ENCODE measurements at places on chromosomes 3 and 15.

DNA sequence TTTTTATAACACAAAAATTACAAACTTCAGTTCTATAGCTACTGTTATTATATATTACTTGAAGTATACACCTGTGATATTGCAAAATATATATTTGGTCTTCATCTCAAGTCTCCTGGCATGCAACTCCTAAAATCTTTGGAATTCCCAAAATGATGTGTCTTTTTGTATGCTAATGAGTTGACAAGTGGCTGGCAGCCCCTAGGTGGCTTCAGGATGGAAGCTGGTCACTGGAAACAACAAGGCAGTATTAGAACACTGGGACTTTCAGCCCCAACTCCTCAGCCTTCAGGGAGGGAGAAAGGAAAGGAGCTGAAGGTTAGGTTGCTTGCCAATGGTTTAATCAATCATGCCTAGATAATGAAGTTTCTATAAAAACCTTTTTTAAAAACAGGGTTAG lies 112.0 kb downstream of the SCAPER start:
- DNase-seq = no peak

- no peak for DNase-seq
These were observed 400 bp downstream of the RAB43 start for GRCh38 chr3:129121016-129121791.

DNA sequence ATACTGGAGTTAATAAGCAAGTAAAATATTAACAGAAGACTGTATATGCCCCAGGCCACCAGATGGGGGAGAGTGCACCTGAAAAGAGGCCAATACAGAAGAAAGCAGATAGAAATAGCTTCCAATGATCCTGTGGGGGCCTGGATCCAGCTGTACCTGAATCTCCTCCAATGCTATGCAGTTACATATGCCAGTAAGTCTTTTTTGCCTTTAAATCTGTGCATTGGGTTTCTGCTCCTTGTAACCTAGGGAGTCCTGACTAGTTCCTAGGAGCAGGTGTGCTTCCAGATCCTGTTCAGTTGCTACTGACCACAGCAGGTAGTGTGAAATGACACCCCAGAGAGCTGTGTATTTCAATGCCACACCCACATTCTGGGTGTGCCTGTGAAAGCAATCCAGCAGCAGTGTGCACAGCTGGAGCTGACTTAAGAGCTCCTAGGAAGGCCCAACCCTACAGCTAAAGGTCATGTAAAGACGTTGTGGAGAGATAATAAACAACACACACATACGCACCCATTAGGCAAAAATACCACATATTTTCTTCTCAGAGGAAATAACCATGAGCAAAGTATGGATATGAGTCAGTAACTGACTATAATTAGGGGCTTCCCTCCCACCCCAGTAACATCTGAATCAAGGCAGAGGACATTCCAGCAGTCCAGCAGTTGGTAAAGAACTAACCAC lies 62.2 kb upstream of the AKAP13 start:
- DNase-seq = no peak

DNA sequence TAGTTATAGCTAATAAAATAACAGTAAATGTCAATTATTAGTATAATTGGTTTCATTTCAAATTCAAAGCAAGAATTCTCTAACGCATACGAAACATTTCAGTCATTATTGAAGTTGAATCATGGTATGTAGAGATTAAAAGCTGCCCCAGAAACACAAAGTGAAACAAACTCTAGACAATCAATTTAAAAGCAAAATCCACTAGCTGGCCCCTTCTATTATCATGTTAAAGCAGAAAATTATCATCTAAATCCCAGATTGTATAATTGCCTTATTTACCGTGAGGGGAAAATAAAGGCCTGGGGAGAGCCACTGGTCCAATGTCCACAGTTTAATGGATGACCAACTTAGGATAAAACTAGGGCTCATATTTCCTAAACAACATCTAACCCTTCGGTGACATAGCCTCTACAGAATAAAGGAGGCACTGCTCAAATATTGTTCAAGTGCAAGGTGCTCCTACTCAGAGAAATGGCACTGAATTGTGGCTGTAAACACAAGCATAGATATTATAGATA lies 110.9 kb upstream of the THRB start:
- DNase-seq = no peak

DNA sequence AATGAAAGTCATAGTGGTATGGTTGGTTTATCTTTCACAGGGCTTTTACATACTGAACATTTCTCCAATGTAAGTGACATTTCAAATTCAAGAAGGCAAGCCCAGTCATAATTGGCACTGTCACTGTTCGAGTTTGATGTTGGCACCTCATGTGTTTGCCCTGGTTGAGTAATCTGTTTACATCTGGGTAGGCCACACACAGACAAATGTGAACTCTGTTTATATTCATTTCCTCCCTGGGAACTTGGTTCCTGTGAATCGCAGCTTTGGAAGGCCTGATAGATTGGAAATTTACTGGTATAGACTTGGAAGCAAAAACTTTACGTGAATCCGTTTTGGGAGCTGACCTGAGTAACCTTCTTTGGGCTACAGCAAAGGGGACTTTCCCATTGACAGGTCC lies 395.2 kb upstream of the AZI2 start:
- no peak for DNase-seq

- DNase-seq = no peak
These were observed 3.8 kb upstream of the GABPB1 start for GRCh38 chr15:50358845-50359244.

GRCh38 chr3:51393564-51393963 lies 2.5 kb downstream of the RBM15B start:
- no peak for DNase-seq

GRCh38 chr3:12280357-12280806 lies 8.5 kb upstream of the PPARG start:
- no peak for DNase-seq

DNA sequence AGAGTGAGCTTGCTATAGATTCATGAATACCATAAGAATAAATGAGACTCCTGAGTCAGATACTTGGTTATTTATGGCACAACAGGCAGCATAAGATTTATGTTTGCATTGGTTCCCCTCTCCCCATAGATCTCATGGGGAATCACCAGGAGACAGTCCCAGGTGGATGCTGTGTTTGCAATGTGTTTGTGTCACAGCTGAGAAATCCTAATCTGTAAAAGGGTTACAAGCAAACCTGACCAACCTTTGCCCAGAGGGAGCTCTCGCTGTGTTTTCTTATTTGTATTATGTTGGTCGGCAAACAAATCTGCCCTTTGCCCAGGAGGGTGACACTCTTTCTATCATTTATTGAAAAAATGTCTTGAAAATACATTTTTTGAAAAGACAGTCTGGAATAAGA lies 236.2 kb downstream of the ZPLD1 start:
- no peak for DNase-seq

DNA sequence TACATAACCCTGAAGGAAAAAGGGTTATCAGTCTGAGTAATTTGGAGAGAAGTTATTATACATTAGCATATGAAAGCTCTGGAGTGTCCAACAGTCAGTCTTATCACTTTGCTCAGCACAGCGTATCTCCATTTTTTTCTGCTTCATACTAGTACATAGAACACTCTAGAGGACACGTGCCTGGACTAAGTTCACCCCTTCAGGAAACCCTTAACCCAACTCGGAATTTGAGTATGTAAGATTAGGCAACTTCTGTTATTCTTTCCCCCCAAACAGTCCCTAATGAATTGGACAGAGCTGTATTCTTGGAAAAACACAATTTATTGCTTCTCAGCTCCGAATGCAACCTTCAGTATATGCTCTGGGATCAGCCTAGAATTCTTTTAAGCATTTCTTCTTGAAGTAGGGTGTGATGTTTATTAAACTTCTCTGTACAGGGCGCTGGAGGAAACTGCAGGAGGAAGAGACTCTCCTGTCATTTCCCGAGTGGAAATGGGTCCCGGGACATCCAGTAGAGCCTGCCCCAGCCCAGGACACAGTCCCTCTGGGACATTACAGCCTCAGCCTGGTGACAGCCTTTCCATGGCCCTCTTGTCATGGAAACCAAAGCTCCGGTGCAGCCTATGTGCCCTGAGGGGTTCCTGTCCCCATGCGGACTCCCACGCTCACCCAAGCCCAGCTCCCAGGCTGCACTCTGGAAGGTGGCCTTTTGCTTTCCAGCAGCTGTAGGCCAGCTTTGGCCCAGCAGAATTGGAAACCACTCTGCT lies 37.3 kb upstream of the CMTM8 start:
- DNase-seq = no peak

DNA sequence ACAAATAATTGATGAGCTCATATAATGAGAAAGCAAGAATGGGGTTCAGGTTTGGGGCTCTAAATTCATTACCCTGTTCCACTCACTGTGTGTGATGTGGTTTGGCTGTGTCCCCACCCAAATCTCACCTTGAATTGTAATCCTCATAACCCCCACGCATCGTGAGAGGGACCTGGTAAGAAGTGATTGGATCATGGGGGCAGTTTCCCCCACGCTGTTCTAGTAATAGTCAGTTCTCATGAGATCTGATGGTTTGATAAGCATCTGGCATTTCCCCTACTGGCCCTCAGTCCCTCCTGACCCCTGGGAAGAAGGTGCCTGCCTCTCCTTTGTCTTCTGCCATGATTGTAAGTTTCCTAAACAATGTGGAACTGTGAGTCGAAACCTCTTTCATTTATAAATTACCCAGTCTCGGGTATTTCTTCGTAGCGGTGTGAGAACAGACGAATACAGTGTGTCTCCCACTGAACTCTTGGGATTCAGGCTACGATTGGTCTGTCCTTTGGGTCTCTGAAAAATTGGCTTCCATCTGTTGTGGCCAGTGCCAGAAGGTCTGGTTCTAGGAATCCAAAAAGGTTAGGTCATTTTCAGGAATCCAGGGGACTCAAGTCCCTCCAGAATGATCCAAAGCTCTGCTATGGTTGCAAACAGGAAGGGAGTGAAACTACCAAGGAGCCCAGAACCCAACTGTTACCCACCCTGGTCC lies 87.7 kb downstream of the XXYLT1 start:
- DNase-seq = no peak

- DNase-seq = peak; percentile 46
These were observed at the start of gene DUSP7 for GRCh38 chr3:52056521-52056967. TSS of gene DUSP7 (minus strand) at chr3:52056571. CDS start at chr3:52056366, 205 bp downstream.

- DNase-seq = no peak
These were observed 286.9 kb downstream of the XXYLT1 start for GRCh38 chr3:194984066-194984465.

- no peak for DNase-seq
These were observed 90.8 kb upstream of the C3orf80 start for GRCh38 chr3:160134454-160134853.

GRCh38 chr3:148162132-148162531 lies 535.6 kb upstream of the AGTR1 start:
- DNase-seq = no peak

DNA sequence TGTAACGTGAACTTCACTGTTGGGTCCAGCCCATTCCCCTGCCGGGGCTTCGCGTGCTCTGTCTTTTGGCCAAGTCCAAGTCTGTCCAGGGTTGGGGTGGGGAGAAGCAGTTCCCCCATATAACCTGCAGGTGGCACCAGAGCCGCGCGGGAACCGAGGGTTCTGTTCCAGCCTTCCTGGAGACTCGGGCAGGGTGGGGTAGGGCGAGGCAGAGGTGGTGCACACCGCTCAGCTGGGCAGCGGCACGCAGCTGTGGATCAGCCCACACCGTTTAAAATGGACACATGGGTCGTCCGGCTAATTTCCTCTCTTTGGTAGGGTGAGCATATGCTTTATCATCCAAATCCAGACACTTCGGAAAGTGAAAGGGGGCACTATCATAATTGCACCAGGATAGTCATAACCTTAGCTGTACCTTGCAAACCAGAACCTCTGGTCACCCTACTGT lies 118.1 kb downstream of the TBC1D2B start:
- peak; percentile 48 for DNase-seq

- no peak for DNase-seq
These were observed 30.0 kb downstream of the SHQ1 start for GRCh38 chr3:72818092-72818773.

DNA sequence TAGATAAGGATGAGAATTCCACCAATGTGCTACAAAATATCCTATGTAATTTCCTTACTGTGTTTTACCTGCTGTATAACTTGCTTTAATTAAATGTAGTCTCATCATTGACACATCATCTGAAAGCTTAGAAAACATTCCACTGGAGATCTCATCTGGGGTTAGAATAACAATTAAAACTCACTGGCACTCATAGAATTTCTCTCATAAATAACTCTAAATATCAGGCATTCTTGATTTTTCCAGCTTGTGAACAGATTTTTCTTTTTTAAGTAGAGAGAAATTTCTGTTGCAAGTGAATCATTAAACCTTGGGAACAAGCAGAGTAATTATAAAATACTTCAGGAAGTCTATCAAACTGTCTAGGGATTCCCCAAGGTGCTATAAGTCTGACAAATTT lies 843.8 kb downstream of the NAALADL2 start:
- no peak for DNase-seq

DNA sequence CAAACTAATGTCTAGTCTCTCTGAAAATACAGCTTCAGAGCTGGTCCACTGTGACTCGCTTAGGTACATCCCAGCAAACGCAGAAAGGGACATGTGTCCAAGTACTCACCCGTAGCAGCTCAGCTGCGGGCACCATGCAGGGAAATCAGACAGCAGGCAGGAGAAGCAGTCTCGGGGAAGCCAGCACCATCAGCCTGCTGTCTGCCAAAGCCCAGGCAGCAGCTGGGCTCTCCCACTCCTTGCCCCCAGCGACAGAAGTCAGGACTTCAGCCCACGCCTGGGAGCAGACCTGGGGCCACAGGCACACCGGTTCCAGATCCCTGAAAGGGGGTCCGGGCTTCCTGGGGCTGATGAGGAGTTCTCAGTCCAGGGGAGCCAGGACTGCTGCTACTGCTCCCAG lies 34.9 kb downstream of the SEMA5B start:
- DNase-seq = no peak

GRCh38 chr3:189712906-189713483 lies 81.8 kb downstream of the TP63 start:
- no peak for DNase-seq

DNA sequence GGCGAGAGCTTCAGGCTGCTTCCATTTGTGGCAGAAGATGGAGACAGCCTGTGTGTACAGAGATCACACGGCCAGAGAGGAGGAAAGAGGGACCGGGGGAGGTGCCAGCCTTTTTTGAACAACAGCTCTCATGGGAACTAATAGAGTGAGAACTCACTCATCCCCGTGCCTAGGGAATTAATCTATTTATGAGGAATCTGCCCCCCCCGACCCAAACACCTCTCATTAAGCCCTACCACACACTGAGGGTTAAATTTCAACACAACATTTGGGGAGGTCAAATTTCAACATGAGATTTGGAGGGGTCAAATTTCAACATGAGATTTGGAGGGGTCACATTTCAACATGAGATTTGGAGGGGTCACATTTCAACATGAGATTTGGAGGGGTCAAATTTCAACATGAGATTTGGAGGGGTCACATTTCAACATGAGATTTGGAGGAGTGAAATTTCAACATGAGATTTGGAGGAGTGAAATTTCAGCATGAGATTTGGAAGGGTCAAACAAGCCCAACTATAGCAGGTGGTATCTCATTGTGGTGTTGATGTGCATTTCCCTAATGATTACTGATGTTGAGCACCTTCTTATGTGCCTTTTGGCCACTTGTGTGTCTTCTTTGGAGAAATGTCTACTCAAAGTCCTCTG lies 20.6 kb upstream of the RFTN1 start:
- DNase-seq = no peak

DNA sequence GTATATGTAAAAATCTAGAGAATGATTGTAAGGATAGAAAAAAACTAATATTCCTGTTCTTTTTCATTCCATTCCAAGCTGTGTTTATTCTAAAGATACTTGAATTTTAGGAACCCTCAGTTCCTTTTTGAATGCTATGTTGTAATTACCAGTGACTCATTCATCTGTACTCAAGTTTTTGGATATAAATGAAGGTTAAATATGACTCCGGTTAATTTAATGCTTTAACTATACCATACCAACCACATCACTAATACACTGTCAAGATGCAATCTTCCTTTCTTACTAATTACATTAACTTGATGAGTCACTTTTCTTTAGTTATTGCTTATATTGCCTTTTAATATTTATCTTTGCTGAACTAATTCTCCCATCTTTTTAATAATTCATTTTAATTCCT lies 68.8 kb upstream of the ZNF148 start:
- no peak for DNase-seq
